Activated CD8-positive, alpha-beta T cell treated with anti-CD3 and anti-CD28 coated beads, Interleukin-2, amount 10 ng/mL, durations not matched to agents 7 days and 5 days (primary cell): ENCODE measurements at places on chromosomes 12 and 14. TPM values are rescaled to one million over a fixed set of nuclear protein-coding genes. Genes with fewer than 3 reads are reported as not detected.

BCDIN3D gene
- 7.3 TPM for total RNA-seq

- H3K27me3 ChIP-seq, result no peaks in the 10 kb centered on the region
- no peak for DNase-seq
- H3K27ac ChIP-seq, result no peak overlapping the region
- no peaks in the 10 kb centered on the region for H3K36me3 ChIP-seq
- H3K4me3 ChIP-seq, result no peak overlapping the region
- H3K4me1 ChIP-seq, result no peaks in the 10 kb centered on the region
These were observed 292.6 kb downstream of the ACSS3 start for GRCh38 chr12:81370456-81370855.

- H3K27me3 ChIP-seq, result peaks cover 2% of the 10 kb centered on the region
- no peaks in the 10 kb centered on the region for H3K36me3 ChIP-seq
- no peak overlapping the region for H3K27ac ChIP-seq
- H3K4me3 ChIP-seq, result no peak overlapping the region
These were observed 313.4 kb downstream of the AEBP2 start for GRCh38 chr12:19752712-19753111.

NFE2 gene
- total RNA-seq, result not detected

PIK3C2G gene
- total RNA-seq, result not detected

DNA sequence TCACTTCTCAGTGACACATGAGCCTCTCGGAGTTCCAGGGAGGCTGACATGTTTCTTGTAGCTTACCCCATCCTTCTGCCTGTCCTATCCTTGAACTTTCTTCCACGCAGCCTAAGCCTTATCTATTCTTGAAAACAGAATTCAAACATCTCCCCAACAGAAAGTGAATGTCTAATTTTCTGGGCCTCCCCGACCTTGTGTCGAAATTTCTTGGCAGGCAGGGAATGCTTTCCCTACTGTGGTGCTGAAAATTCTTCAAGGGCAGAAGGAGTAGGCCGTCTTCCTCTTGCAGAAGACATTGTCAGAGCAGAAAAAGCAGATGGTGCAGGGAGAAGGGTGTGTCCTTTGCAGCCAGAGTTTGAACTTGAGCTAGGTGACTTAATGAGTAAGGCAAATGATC lies 63.0 kb upstream of the TCL1B start:
- H3K27me3 ChIP-seq, result no peaks in the 10 kb centered on the region
- no peak overlapping the region for H3K4me3 ChIP-seq
- H3K4me1 ChIP-seq, result no peaks in the 10 kb centered on the region
- no peaks in the 10 kb centered on the region for H3K36me3 ChIP-seq
- no peak overlapping the region for H3K27ac ChIP-seq

DNA sequence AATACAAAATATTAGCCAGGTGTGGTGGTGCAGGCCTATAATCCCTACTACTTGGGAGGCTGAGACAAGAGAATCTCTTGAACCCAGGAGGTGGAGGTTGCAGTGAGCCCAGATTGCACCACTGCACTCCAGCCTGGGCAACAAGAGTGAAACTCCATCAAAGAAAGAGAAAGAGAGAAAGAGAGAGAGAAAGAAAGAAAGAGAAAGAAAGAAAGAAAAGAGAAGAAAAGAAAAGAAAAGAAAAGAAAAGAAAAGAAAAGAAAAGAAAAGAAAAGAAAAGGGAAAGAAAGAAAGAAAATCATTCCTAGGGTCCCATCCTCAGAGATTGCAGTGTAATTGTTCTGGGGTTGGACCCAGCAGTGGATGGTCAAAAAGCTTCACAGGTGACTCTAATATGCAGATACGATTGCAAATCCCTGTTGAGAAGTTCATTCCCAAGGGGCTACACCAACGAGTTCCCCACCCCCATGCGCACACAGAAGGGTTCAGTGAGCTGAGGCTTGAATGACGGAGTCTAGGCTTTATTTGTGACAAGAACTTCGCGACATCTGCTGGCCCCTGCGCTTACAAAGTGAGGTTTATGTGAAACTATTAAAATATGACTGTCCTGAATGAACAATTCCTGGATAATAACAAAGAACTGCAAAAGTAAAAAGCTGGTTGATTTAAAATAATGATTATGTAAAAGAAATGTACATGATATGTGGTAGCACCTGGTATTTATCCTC lies 17.4 kb upstream of the RNASE12 start:
- peak; percentile 22 for DNase-seq
- H3K4me3 ChIP-seq, result no peak overlapping the region
- no peak overlapping the region for H3K27ac ChIP-seq
- H3K27me3 ChIP-seq, result no peaks in the 10 kb centered on the region
- peaks cover 4% of the 10 kb centered on the region for H3K4me1 ChIP-seq

TNS2 gene
- total RNA-seq, result 1.4 TPM

GRCh38 chr12:45933504-45933903 lies 56.9 kb downstream of the SCAF11 start:
- peaks cover 38% of the 10 kb centered on the region for H3K36me3 ChIP-seq
- H3K4me3 ChIP-seq, result no peak overlapping the region
- no peaks in the 10 kb centered on the region for H3K27me3 ChIP-seq
- DNase-seq, result no peak
- peaks cover 1% of the 10 kb centered on the region for H3K4me1 ChIP-seq
